ENCODE measurements at places on chromosomes 4 and X.

- no peak for DNase-seq
These were observed 153.2 kb upstream of the RPL34 start for GRCh38 chr4:108466936-108467902.

- DNase-seq = no peak
These were observed 237.4 kb downstream of the DCLK2 start for GRCh38 chr4:150315691-150316090.

- DNase-seq = no peak
These were observed 79.2 kb downstream of the F11 start for GRCh38 chr4:186345184-186345583.

GRCh38 chr4:5785806-5786680 is 75.0 kb downstream of the EVC start:
- no peak for DNase-seq

DNA sequence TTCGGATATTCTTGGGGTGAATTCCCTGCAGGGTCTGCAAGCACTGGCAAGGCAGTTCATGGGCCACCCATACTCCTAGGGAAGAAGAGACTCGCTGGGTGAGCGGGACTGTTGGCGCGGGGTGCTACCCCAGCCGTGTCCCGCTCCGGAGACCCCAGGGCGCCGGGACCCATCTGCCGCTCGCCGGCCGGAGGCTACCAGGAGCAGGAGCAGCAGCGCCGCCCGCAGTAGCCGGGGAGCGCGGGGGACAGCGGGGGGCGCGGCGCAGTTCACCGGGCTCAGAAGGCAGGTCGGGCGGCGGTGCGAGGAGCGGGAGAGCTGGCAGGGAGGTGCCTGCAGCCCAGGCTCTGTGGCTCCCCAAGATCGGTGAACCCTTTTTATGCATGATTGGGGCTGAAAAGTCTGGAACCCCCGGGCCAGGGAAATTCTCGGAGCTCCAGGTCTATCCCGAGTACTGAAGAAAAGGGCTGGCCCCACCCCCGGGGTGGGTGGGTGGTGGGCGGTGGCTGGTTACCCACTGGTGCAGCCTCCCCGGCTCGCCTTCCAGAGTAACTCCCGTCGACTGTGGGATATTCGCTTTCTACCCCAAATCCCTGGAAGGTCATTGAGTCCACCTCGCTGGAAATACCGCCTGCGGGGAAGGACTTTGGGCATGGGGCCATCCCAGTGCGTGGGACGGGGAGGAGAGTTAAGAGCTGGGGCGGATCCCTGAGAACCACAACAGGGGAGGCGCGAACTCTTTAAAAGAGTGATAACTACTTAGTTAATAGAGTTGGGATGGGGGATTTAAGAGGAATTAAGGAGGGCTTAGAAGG is 37.6 kb downstream of the PF4 start:
- DNase-seq = no peak

- DNase-seq = no peak
These were observed 86.2 kb downstream of the NHSL2 start for GRCh38 chrX:71996826-71997225.

DNA sequence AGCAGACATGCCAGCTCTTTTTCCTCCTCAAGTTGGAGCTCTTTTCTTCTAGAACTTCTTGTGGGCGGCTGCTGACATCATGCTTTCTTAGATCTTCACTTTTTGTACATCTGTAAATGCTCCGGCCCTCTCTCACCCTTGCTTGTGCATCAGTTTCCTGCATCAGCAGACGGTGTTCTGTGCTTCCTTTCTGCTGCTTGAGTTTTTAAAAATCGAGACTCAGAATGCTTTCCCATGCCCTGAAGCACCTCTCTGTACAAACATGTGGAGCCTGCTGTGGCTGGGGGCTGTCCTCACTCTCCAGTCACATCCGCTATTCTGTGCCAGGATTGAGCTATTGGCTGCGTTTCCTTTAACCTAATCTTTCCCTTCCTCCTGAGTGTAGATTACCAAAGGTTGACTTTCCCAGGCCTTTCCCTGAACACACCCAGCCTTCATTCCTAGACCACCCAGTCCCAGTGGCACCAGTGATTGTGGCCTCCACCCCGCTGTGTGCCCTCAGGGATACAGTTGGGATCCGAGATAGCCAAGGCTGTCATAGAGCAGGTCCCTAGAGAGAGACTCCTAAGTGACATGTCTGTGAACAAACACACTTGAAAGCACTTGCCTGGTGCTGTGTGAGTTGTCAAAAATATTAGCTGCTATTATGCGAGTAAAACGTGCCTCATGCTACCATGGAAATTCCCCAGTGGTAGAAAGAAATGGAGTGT is 41.9 kb downstream of the TNIP2 start:
- DNase-seq = no peak

DNA sequence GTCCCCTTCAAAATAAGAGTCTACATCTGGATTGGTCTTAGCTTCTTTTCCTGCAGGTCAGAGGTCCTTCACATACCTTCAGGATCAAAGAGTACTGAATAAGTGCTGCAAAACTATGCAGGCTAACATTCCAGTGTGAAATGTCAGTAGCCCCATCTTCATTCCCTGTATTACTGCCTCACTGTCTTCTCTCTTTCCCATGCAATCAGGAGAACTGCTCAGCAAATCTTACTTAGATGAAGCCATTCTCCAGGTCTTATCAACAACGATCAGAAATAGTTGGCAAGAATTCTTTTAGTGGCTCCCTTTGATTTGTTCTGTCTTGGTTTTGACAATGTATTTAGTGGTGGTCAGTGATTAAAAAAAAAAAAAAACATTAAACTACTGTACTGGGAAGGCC is 26.0 kb upstream of the IQCM start:
- DNase-seq = no peak

- DNase-seq = no peak
These were observed 55.2 kb upstream of the SLIT2 start for GRCh38 chr4:20196476-20196875.

GRCh38 chr4:139525414-139525813 is 30.6 kb downstream of the SETD7 start:
- peak; percentile 21 for DNase-seq

DNA sequence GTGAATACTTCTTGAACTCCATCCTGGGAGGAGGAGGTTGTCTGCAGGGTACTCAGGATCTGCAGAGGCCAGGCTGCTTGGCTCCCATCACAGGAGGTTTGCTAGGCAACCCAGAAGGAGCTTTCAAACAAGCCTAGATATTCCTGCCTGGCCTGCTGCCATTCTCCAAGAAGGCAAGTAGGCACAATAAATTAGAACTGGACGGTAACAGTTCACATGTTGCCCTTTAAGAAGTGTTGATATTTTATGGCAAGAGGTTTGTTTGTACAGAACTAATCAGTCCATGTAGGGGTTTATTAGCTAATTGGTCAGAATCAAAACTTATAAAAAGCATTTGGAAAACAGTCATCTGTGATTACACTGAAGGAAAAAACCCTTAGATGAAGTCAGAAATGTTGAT is 39.3 kb downstream of the SYNPO2 start:
- no peak for DNase-seq

DNA sequence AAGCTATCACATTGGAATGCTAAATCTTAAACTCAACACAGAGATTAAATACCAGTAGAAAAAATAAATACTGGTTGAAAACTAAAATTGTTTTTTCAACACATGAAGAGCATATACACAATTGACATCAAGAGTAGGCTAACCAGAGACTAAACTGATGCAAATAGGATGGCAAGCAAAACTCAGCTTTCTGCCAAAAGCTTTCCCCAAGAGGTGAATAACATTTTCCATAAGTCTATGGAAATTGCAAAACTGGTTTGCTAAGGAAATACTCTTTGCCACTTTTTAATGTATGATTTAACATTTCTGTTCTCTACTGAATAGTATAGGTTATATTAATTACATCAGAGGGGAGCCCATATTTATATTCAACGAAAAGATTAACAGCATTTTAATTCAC is 23.8 kb downstream of the IQCM start:
- no peak for DNase-seq

DNA sequence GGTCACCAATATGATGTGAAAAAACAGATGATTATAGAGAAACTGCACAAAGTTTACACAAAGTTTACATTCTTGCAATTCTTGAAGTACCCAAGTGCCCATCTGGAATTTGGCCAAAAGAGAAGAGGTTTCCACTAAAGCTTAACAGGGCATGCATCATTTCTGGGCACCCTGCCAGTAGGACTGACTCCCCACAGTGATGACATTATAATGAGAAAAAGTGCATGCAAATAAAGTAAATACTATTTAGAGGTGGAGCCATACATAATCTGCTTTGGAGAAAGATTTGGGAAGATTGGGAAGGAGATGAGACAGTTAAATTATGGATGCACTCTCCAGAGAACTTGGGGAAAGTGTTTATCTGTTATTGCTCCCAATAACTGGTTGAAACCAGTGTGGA is 93.7 kb upstream of the TRPC3 start:
- no peak for DNase-seq

- no peak for DNase-seq
These were observed 26.3 kb downstream of the GPC3 start for GRCh38 chrX:133958997-133959688.

- no peak for DNase-seq
These were observed 756 bp upstream of the ADAMTS3 start for GRCh38 chr4:72569719-72570235.

DNA sequence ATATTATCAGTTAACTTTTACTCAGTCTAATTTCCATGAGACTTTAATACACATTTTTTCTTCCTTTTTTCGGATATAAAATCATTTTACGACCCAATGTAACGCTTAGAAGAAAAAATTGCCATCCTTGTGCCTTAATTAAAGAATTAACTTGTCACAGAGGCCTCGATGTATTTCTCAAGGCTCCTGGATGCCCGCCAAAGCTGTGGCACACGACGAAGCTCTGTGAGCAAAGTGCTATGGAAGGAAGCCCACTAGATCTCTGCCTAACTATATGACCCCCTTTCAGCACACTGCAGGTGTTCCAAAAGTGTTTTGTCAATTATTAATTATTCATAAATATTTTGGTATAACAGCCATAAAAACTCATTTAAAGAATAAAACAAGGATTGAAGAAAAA is 54.4 kb downstream of the TAPT1 start:
- DNase-seq = no peak

- no peak for DNase-seq
These were observed 596.3 kb upstream of the TENM3 start for GRCh38 chr4:181646864-181647263.

DNA sequence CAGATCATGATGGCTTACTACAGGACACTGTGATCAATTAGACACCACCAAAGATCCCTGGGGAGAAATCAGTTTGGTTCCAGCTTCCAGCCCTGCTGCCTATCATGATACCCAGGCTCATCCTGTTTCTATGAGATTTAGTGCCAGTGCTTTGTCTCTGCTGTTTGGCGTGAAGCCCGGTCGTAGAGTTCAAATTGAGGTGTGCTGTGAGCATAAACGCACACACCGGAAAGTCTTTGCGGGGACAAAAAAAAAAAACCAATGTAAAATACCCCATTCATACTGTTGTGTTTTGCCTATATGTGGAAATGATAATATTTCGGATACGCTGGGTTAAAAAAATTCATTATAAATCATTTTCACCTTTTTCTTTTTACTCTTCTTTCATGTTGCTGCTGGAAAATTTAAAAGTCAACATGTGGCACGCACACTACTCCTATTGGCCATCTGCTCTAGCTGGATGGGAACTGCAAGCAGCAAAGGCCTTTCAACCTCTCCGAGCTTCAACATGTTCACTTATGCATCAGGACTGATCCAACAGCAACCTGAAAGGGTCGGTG is 607 bp upstream of the DKC1 start:
- peak; percentile 20 for DNase-seq

DNA sequence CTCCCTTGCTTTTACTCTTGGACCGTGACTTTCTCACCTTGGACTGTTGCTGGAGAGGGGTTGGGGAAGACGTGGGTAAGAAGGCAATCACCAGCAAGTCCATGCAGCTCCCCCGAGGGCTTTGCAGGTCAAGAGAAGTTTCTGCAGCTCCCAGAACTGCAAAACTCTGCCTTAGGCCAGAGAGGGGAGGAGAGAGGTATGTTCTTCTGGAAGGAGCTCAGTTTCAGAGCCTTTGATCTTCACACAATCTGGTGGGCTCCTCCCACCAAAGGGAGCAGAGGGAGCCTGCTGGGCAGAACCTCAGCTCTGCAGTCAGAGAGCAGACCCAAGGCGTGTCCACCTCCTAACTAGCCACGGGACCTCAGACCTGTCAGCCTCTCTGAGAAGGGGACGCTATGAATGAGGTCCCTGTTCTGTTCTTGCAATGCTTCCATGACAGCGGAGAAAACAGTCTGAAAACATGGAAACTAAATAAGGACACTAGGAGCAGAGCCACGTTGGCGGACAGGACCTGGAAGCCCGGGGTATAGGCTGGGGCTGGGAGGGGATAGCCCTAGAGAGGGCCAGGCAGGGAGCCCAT is 92.8 kb downstream of the EVC2 start:
- DNase-seq = no peak

DNA sequence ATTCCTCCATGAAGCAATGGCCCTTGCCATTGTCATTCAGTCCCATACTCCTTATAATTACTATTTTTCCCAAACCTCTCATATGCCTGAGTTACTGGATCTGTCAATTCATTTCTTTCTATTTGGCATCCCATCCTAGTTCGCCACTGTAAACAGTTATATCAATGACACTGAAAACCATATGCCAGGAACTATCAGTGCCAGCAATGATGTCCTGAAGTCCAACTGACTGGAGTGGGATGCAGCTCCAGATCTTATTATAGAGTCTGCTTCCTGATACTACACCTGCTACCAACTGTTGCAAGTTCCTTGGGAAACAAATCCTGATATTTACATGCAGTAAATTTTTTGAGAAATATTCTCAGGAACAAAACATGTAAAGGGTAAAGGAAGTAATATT is 27.0 kb upstream of the BANK1 start:
- no peak for DNase-seq

DNA sequence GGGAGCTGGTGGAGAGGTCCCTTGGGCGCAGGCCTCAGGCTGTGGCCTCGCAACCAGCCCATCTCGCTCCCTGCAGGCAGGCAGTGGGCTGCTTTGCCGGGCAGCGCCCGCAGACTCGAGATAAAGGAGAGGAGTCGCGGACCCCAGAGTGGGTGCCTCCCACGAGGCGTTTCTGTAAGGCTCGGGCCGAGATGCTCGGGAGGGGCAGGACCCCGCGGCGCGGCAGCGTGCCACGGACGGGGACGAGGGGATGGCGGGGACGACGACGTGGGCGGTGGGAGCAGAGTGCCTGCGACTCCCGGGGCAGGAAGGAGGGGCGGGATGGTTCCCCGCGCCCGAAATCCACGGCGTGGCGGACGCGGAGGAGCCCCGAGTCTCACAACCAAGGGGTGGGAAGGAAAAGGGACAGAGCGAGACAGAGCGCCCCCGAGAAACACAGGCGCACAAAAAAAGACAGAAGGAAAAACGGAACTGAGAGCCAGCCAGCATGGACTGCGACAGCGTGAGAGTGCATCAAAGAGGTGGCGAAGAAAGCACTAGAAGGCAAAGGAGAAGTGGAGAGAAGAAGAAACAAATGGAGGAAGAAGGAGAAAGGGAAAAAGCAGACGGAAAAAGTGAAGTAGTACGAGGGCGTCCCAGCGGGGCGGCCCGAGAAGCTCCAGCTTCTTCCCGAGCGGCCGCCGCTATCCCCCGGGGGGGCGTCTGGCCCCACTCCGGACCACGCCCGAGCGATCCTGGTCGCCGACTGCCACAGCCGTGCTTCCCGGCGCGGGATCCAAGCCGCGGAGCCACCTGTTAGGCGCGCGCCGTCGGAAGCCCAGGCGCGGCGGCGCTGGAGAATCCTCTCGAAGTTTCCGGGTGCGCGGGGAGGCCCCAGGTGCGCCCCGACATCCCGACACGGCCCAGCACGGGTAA is 1.5 kb downstream of the BEND4 start:
- no peak for DNase-seq

- no peak for DNase-seq
These were observed 176.3 kb downstream of the EVC2 start for GRCh38 chr4:5532100-5532499.

- no peak for DNase-seq
These were observed 1.2 kb downstream of the FAM241A start for GRCh38 chr4:112146502-112146813.

- DNase-seq = no peak
These were observed 219.0 kb upstream of the DKK2 start for GRCh38 chr4:107255114-107255513.

All from T-cell (primary cell).